ENCODE measurements at places on chromosomes 2 and 18. TPM values are rescaled to one million over a fixed set of nuclear protein-coding genes. Genes with fewer than 3 reads are reported as not detected.
A peak's percentile ranks its signal among the peaks of the same experiment; 100 is the strongest.

Gene NAGK
- 73.2 TPM for total RNA-seq

DNA sequence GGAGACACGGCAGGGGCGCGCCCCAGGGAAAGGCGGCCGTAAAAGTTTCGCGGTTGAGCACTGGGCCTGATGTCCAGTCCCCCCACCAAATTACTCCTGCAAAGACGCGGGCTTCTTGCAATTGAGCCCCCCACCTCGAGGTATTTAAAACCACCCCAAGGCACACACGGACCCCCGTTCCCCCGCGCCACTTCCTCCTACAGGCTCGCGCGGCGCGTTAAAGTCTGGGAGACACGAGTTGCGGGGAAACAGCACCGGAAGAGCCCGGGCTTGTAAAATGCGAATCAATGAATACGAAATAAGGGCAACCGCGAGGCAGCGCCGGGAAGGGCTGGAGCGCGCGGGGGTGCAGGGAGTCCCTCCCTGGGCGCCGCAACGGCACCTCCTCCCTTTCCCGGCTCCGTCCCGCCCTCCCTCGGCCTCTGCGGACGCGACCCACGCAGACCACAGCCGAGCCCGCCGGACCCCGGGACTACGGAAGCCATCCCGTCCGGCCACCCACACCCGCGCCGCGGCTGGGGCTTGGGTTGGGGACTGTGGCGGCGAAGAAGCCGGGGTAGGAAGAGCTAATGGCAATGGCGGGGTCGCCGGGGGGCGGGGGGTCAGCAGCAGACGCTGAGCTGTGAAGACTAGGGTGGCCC, 918 bp upstream of the NETO1 start:
- peaks cover 35% of the 10 kb centered on the region for H3K27me3 ChIP-seq
- no peaks in the 10 kb centered on the region for H3K36me3 ChIP-seq
- no peak for DNase-seq

DNA sequence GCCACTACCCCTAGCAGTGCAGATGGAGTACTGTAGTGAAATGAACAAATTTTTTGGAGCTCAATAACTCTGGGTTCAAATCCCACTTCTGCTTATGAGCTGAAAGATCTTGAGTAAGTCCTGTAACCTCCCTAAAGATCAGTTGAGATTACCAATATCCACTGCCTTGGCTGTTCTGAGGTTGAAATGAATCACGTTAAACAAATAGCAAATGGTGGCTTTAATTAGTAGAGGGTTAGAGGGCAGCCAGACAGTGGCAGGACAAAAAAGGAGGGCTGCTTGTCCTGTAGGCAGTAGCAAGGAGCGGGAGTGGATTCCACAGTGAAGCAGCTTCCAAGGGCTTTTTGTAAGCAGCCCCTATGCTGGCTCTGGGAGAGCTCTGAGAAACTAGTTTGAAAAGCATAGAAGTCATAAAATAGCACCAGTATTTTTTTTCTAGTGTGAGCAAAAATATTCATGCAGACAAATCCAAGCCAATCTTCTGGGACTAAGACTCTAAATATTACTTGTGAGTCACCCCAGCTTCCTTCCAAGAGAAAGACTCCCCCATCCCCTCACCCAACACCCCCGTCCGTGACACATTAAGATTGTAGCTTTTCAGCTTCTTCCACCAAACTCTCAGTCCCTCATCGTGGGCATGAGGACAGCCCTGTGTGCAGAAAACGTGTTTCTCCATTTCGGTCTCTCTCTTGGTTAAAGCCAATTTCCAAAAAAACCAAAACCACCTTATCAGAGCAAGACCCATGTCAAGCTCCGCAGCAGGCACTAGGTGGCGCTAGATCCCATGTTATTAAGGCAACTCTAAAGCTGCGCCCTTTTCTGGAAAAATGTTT, 123.5 kb upstream of the LGALSL start:
- no peaks in the 10 kb centered on the region for H3K27me3 ChIP-seq
- H3K27ac ChIP-seq, result peak overlapping the region; percentile 79

DNA sequence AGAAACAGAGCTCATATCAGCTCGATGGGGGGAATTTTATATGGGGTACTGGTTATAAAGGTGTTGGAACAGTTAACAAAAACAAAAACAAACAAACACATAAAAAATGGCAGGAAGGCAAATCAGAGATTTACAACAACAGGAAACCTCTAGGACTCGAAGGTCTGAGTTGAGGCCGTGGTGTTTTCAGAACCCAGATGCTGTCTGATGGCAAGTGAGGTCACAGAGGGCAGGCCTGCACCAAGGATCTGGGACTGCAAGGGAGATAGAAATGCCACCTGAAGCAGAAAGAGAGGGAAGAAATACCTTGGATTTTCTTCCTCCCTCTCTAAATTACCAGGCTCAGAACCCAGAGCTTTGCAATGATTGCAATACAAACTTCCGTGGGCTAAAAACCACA, 429.5 kb downstream of the ZNF521 start:
- no peaks in the 10 kb centered on the region for H3K4me1 ChIP-seq
- H3K4me3 ChIP-seq, result no peak overlapping the region
- DNase-seq, result no peak

- peaks cover 51% of the 10 kb centered on the region for H3K4me1 ChIP-seq
- peak overlapping the region; percentile 28 for H3K4me3 ChIP-seq
- H3K27ac ChIP-seq, result no peak overlapping the region
- H3K27me3 ChIP-seq, result peaks cover 95% of the 10 kb centered on the region
- DNase-seq, result peak; percentile 47
Measured at GRCh38 chr2:236163471-236164200, 4.5 kb downstream of the GBX2 start.

DNA sequence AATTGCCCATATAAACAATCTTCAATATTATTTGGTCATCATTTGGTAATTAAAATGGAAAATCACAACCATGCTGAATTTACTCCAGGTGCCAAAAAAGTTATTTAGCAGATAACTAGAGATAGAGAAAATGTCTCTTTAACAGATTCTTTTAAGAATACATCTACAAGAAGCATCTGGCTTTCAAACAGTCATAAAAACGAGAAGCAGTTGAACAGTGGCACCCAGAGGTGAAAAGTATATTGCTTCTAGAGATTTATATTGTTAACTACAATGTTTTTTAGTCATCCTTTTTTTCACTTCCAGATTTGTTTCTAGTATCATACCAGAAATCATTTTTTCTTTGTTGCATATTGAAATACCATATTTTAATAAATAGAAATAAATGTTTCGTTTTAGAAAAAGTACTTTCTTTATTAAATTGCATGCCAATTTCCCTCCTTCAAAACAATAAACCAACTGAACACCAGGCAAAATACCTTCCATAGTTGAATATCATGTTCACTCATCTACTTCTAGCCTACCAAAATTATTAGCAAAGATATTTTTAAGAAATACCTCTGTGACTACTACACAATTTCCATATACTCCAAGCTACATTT, 65.4 kb upstream of the HNRNPA3 start:
- no peaks in the 10 kb centered on the region for H3K27me3 ChIP-seq
- H3K36me3 ChIP-seq, result no peaks in the 10 kb centered on the region
- no peak overlapping the region for H3K4me3 ChIP-seq
- DNase-seq, result no peak

Data from sigmoid colon (tissue), 7 donors.